ENCODE measurements at places on chromosomes 3 and 15. TPM values are rescaled to one million over a fixed set of nuclear protein-coding genes. Genes with fewer than 3 reads are reported as not detected.

- no peak for DNase-seq
- no peak overlapping the region for H3K27ac ChIP-seq
- peaks cover 8% of the 10 kb centered on the region for H3K36me3 ChIP-seq
- no peak overlapping the region for H3K4me3 ChIP-seq
Measured at GRCh38 chr3:23815879-23816278, 10.1 kb downstream of the UBE2E1 start.

The CDAN1 gene
- 26.0 TPM for total RNA-seq

The TNFAIP8L3 gene
- 0.14 TPM for total RNA-seq

- no peak for DNase-seq
- H3K4me3 ChIP-seq, result no peak overlapping the region
- H3K4me1 ChIP-seq, result peaks cover 28% of the 10 kb centered on the region
Measured at GRCh38 chr3:142502187-142502985, 54.5 kb upstream of the XRN1 start.

The PLAAT1 gene
- total RNA-seq, result not detected

The ROPN1 gene
- total RNA-seq, result not detected

DNA sequence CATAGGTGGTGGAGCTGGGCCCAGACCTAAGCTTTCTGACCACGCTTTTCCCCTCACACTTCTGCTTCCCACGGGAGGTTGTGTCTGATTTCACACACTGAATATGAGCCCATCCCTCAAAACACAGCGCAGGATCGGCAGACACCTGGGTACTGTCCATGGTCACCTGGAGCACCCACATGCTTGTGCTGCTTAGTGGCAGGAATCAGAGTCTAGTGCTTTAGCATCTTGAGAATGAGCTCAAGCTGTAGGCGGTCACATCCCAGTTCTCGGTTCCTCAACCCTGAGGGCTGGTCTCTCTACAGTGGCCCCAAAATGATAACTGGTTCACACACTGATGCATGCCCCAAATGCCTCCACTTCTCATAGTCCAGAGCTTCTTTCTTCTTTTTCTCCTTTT, 111.0 kb downstream of the SEMA5B start:
- no peak overlapping the region for H3K27ac ChIP-seq
- no peak overlapping the region for H3K4me3 ChIP-seq
- DNase-seq, result no peak

GRCh38 chr3:152190636-152191183, 78.0 kb upstream of the MBNL1 start:
- H3K36me3 ChIP-seq, result no peaks in the 10 kb centered on the region
- peak overlapping the region; percentile 70 for H3K4me3 ChIP-seq
- H3K27ac ChIP-seq, result peak overlapping the region; percentile 69
- peaks cover 83% of the 10 kb centered on the region for H3K4me1 ChIP-seq
- no peaks in the 10 kb centered on the region for H3K27me3 ChIP-seq

DNA sequence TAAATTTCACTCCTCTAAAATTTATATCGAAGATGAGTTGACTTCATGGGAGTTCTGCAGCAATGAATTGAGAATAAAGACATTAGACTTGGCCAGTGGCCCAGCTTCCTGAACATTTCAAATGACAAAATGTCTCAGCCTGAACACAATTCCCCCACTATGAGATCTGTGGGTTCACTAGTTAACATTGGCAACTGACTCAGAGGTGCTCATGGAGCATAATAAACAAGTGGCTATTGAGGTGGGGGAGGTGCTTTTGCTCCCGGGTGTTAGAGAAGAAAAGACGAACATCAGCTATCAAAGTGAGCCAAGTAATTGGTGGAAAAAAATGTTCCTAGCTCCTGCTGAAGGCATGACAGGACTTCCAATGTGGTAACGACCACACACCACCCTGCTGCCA, 6.3 kb downstream of the ATP13A4 start:
- no peaks in the 10 kb centered on the region for H3K4me1 ChIP-seq
- no peak overlapping the region for H3K27ac ChIP-seq
- no peak overlapping the region for H3K4me3 ChIP-seq
- H3K36me3 ChIP-seq, result peaks cover 2% of the 10 kb centered on the region

The GOLGA6L24 gene
- not detected for total RNA-seq

GRCh38 chr3:19931180-19931692, 2.8 kb downstream of the EFHB start:
- H3K4me1 ChIP-seq, result peaks cover 45% of the 10 kb centered on the region
- peaks cover 3% of the 10 kb centered on the region for H3K36me3 ChIP-seq
- peak overlapping the region; percentile 72 for H3K4me3 ChIP-seq
- peaks cover 14% of the 10 kb centered on the region for H3K27me3 ChIP-seq

- H3K4me3 ChIP-seq, result no peak overlapping the region
- H3K27ac ChIP-seq, result no peak overlapping the region
- no peaks in the 10 kb centered on the region for H3K4me1 ChIP-seq
- H3K36me3 ChIP-seq, result no peaks in the 10 kb centered on the region
- no peak for DNase-seq
- H3K27me3 ChIP-seq, result no peaks in the 10 kb centered on the region
Measured at GRCh38 chr3:52800079-52800478, 5.5 kb downstream of the ITIH3 start.

DNA sequence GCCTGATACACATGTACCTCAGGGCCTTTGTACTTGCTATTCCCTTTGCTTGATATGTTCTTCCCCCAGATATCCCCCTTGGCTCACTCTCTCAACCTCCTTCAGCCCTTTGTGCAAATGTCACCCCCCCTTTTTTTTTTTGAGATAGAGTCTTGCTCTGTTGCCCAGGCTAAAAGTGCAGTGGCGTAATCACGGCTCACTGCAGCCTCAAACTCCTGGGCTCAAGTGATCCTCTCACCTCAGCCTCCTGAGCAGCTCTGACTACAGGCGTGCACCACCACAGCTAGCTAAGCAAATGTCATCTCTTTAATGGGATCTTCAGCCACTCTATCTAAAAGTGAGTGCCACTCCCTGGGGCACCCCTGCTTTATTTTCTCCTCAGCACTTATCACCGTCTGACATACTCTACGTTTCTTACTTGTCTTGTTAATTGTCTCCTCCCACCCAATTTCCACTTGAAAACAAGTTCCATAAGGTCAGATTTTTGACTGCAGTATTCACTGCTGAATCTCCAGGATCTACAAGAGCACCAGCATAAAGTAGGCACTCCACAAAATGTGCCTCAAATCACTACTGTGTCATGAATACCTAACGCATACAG, 14.6 kb downstream of the IP6K2 start:
- H3K27me3 ChIP-seq, result no peaks in the 10 kb centered on the region
- peaks cover 12% of the 10 kb centered on the region for H3K36me3 ChIP-seq
- DNase-seq, result no peak
- peak overlapping the region; percentile 16 for H3K27ac ChIP-seq

DNA sequence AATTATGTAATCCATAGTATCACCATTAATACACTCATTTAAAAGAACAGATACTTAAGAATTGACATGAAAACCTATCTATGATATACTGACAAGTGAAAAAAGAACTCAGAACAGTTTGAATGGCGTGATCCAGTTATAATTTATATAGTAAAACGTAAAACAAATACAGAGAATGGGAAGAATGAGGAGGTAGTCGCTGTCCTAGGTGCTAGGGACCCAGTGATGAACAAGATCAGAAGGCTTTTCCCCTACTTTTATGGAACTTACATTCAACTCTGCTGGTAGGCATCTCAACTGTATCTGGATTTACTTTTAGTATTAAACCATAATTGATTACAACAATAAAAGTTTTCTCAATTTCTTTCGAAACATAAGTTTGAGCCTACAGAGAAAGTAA, 31.8 kb downstream of the GSK3B start:
- no peak overlapping the region for H3K27ac ChIP-seq
- no peak overlapping the region for H3K4me3 ChIP-seq
- peaks cover 40% of the 10 kb centered on the region for H3K4me1 ChIP-seq
- H3K36me3 ChIP-seq, result peaks cover 2% of the 10 kb centered on the region

The CIDEC gene
- total RNA-seq, result 0.65 TPM

GRCh38 chr15:89196994-89197393, 24.4 kb downstream of the RLBP1 start:
- H3K36me3 ChIP-seq, result peaks cover 2% of the 10 kb centered on the region
- peak overlapping the region; percentile 76 for H3K27ac ChIP-seq
- H3K4me1 ChIP-seq, result peaks cover 48% of the 10 kb centered on the region
- no peaks in the 10 kb centered on the region for H3K27me3 ChIP-seq

The LYZL4 gene
- not detected for total RNA-seq

GRCh38 chr15:80948651-80949292, 40.8 kb downstream of the MESD start:
- no peak overlapping the region for H3K4me3 ChIP-seq
- DNase-seq, result no peak
- no peak overlapping the region for H3K27ac ChIP-seq
- no peaks in the 10 kb centered on the region for H3K27me3 ChIP-seq

All from activated T-cell treated with anti-CD3 and anti-CD28 coated beads, Interleukin-2, amount 50 U/mL, for 72 hours (primary cell).